DMS53 (cell line): ENCODE measurements at places on chromosomes 4 and X.

DNA sequence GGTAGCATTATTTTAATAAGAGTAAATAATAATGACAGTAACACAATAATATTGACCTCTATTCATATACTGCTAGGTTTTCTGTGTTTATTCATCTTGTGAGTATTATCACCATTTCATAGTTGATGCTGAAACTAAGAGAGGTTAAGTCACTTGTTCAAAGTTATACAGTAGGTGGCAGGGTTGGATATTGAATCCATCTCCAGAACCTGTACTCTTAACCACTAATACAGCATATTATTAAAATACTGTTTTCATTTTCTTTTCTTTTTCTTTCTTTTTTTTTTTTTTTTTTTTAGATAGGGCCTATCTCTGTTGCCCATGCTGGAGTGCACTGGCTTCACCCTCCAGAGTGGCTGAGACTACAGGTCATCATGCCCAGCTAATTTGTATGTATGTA lies 7.1 kb upstream of the ELF2 start:
- peak; percentile 23 for DNase-seq

- DNase-seq: no peak
Observed at GRCh38 chr4:119299260-119299671, 22.7 kb downstream of the FABP2 start.

- DNase-seq: no peak
Observed at GRCh38 chr4:64200001-64200555, 209.2 kb downstream of the TECRL start.

GRCh38 chrX:11533199-11533651 lies 132.5 kb downstream of the ARHGAP6 start:
- DNase-seq: peak; percentile 79

- DNase-seq: no peak
Observed at GRCh38 chr4:7058792-7059191, 9.1 kb downstream of the GRPEL1 start.

DNA sequence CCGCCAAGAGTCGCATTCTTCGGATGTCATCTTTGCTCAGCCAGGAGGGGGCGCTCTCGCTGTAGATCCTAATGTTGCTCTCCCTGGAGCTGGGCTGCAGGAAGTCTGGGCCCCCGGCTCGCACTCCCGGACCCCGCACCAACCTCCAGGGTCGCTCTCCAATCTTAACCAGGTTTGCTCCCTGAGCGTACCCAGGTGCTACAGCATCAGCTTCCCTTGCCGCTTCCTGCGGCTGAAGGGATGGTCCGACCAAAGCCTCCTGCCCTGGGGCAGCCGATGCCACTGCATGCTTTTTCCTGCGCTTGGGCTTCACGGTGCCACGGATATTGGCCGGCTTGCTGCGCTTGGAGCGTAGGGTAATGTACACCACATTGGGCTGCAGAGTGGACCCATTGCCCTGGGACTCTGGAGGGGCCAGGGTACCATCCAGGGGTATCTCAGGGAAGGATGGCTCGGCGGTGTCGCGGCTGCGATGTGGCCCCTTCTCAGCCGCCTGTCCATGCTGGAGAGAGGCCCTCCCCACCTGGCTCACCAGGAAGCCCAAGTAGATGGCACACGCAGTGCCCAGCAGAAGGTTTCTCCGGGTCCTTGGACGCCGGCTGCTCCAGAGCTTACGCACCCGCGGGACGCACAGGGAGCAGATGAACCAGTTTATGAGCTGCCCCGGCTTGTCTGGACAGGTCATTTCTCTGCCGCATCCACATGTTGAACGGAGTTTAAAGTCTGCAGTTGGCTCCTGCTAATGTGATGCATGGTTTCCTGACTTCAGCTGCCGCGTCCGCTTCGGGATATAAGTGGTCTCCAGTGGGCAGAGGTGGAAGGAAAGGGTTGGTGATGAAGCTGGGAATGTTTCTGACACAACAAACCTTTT lies 1.9 kb downstream of the GASK1B start:
- DNase-seq: peak; percentile 84

DNA sequence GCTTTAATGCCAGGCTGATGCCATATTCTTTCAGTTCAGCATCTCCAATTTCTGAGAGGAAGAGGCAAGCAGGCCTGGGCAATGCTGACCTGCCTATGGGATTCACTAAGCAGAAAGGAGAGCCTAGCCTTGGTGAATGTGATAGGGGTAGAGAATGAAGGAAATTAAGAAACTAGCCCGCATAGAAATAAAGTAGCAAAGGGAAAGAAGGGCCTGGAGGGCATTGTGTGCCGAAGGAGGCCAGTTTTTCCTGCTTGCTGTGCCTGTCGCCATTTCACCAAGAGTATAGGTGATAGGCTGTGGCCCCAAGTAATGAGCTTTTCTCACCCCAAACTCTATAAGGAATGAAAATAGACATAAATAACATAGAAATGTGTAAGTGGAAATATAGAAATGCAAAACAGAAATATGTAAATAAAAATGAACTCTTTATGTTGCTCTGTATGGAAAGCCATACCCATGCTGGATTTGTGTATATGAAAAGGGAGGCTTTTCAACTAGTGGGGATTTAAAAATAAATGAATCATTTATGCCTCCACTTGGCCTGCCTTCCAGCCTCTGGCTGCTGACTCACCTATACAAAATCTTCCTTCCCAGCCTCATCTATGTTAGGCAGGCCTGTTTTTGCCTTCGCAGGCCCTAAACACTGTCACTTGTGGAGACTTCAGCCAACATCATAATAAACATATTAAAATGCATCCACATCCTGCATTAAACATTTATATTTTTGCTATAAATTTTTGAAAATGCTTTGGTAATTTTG lies 5.1 kb upstream of the OCRL start:
- DNase-seq: no peak

DNA sequence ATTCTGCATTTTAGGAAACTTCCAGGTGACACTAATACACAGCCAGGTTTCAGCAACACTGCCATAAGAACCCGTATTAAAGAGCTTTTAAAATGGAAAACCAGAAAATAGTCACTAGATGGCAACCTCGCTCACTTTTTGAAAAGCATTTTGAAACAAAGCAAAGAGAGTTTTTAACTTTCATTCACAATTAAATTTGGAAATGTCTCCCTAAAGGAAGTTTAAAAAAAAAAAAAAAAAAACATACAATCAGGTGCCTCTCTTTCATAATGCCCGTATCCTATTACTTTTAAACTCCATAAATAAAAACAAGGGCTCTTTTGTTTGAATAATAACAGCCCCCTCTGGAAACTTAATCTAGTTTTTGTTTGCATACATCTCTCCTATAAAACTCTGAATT lies 20.3 kb downstream of the MEPE start:
- peak; percentile 55 for DNase-seq

GRCh38 chr4:4818415-4819212 lies 40.9 kb upstream of the MSX1 start:
- DNase-seq: no peak

- no peak for DNase-seq
Observed at GRCh38 chr4:157792716-157793115, 380.1 kb downstream of the GASK1B start.
